SJSA1 (cell line): ENCODE measurements at places on chromosomes 2 and 18. TPM values are rescaled to one million over a fixed set of nuclear protein-coding genes. Genes with fewer than 3 reads are reported as not detected.
A peak's percentile ranks its signal among the peaks of the same experiment; 100 is the strongest.

Gene CDH7
- not detected in 2 replicates for total RNA-seq

Gene ARHGEF33
- total RNA-seq: not detected in 2 replicates

Gene IL36G
- total RNA-seq: not detected in 2 replicates

Gene CAPG
- total RNA-seq: 0.60 and 1.4 TPM in 2 replicates

Gene PHLPP1
- 8.8 and 10.1 TPM in 2 replicates for total RNA-seq

Gene TRIM54
- not detected in 2 replicates for total RNA-seq

Gene ACTR2
- 106 and 150 TPM in 2 replicates for total RNA-seq

Gene TTN
- total RNA-seq: 0.03 TPM in 1 of 2 replicates, not detected in the other

Gene SLC4A3
- total RNA-seq: 4.0 and 4.1 TPM in 2 replicates

DNA sequence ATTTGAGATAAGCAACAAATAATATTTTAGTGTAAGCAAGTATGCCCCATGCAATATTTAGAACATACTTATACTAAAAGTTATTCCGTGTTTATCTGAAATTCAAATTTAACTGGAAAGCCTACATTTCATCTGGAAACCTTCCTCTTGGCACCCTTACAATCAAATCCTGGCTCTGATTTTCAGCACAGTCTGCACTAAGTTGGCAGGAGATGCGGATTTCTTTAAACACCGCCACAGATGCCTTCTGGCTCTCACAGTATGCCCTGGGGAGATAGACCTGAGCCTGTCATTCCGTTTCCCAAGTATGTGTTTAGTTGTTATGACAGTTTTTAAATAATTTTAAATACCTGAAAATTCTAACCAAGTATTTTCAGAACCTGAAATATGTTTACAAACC, 7.3 kb upstream of the MLPH start:
- DNase-seq: no peak

GRCh38 chr18:74480149-74480651, 16.0 kb upstream of the CNDP2 start:
- DNase-seq: no peak

GRCh38 chr2:210072922-210073509, 70.6 kb downstream of the RPE start:
- no peak for DNase-seq

DNA sequence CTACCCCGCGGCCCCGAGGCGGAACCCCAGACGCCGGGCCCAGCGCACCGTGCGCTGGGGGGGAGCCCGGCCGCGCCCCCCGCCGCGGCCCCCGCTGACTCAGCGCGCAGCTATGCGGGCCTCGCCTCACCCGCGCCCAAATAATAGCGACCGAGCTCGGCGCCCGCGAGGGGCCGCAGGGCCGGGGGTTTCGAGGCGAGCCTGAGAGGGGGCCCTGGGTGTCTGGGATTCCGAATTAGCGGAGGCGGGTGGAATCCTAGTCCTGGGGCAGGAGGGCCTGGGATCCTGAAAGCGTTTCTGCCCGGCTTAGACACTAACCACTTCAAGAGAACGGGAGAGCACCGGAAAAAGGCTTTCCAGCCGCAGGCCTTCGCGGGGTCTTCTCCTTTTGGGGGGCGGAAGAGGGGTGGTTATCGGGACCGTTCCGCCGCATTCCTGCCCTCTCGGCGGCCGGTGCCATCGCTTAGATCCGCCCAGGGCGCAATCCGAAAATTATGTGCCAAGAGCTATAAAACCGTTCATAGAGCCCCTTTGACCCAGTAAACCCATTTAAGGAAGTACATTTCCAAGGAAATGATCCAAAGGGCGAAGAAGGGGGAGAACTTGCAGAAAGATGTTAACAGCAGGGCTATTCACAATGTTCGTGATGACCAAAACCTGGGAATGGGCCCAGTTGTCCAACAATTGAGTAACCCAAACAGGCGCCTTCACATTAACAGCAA, 681 bp upstream of the ROCK2 start:
- peak; percentile 77 for DNase-seq

DNA sequence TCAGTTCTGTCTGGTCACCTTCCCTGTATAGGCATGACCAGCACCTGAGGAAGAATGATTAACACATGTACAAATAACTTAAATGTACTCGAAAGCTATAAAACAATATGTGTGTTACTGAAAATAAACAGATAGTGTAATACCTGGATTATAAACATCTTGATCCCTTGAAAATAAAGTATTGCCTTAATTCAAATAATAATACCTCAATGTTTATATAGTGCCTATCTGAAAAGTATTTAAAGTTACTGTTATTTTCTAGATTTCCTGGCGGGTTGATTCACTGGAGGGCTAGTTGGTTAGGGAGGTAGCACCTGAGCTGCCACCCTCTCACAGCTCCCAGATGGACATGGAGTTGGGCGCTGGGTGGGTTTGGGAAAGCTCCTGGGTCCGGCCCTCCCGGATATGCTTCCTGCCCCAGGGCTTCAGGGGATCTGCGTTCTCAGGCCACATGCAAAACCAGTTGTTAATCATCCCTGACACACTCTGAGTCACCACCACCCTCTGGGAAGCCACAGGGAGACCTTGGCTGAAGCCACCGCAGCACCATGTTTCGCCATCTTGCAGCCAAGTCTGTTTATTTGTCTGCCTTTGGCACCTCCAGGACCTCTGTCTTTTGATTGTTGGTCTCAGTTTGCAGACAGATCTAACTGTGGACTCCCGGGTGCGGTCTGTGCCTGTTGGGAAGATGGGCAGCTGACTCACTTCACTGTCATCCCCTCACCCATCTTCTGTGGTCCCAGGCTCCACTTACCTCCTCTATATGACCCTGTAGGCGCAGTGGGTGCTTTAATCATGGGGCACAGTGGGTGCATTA, 35.3 kb downstream of the RAB31 start:
- DNase-seq: peak; percentile 99

GRCh38 chr2:22683914-22684313, 701.1 kb upstream of the KLHL29 start:
- DNase-seq: no peak

GRCh38 chr2:33958591-33958990, 359.5 kb upstream of the FAM98A start:
- DNase-seq: no peak

GRCh38 chr2:27734305-27734704, 37.2 kb upstream of the MRPL33 start:
- no peak for DNase-seq

DNA sequence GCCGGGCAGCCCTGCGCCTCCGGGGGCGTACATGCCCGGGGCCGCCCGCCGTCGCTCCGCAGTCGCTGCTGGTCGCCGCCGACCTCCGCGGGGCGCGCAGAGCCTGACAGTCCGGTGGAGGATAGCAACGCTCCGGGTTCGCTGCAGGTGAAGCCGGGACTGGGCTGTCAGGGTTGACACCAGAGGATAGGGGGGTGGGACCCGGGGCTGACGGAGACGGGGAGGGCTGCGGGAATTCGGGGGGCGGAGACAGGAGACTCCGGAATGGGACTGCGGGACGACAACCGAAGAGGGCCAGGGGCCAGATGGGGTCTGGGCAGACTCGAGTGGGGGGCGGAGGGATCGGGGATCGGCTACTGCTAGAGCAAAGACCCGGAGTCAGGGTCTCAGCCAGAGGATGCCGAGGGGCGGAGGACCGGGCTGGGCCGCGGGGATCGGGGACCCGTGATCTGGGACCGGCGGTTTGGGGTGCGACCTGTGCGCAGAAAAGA, 403 bp downstream of the TMEM127 start:
- no peak for DNase-seq

- DNase-seq: no peak
Observed at GRCh38 chr2:12828980-12829379, 112.2 kb downstream of the TRIB2 start.

GRCh38 chr18:74963820-74964446, 245.0 kb downstream of the PTGR3 start:
- DNase-seq: peak; percentile 25

DNA sequence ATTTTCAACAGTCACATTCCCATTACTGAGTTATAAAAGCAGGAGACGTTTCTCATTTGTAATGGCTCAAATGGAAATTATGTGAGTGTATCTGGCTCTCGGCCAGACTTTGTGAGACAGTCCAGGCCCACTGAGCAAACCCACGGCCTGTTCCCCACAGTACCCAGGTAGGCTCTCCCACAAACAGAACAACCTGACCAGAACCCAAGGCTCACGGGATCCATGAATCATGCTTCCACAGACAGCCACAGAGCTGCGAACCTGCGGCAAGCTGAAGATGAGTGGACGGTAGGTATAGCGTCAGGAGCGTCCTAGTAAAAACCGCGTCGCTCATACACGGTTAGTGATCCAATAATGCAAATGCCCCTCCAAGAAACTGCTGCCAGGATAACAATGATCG, 34.2 kb downstream of the NDUFA10 start:
- DNase-seq: no peak

- no peak for DNase-seq
Observed at GRCh38 chr2:226584518-226585055, 215.0 kb downstream of the IRS1 start.

- DNase-seq: no peak
Observed at GRCh38 chr2:108287169-108287568, 1.5 kb upstream of the SULT1C2 start.

- peak; percentile 75 for DNase-seq
Observed at GRCh38 chr2:9191041-9191481, 15.6 kb upstream of the ASAP2 start.
